Stimulated activated CD4-positive, alpha-beta T cell treated with anti-CD3 and anti-CD28 coated beads, Interleukin-12 subunit alpha, Interleukin-12 subunit beta, amount 100 ng/mL, for 24 hours (primary cell): ENCODE measurements at places on chromosomes 6 and 20.

- DNase-seq = no peak
These were observed 255.9 kb downstream of the SYNE1 start for GRCh38 chr6:152380993-152381898.

DNA sequence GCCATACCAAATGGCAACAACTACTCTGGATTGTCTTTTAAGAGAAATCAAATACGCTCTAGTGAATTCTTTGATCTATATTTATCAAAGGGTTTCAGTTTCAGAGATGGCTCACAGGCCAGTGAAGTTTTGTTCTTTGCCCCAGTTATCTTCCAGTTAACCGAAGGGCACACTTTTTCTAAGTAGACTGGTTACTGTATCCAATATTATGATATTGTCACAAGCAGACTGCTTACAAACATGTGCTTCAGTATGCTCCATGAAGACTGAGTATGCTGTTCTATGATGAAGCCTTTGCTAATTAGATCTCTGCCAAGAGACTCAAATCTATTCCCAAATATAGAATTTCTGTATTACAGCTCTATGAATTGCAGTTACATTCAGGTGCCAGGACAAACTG lies 181.1 kb downstream of the REV3L start:
- no peak for DNase-seq

DNA sequence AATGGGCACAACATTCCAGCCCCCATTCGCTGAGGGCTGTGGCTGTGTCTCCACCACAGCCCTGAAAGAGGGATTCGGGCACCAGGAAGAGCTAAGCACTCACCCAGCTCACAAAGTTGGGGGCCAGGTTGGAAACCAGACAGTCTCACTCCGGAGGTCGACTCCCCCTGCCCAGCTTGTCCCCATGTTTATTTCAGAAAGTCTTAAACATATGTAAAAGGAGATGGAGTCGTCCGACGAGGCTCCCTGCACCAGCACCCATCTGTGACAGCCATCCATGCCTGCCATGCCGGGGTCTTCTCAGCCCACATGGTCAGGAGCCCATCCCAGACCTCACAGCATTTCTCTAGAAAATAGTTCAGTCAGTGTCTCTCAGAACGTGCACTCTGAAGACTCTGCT lies 63.6 kb upstream of the STX16 start:
- no peak for DNase-seq

GRCh38 chr6:13422681-13423221 lies 64.6 kb downstream of the GFOD1 start:
- DNase-seq = no peak

DNA sequence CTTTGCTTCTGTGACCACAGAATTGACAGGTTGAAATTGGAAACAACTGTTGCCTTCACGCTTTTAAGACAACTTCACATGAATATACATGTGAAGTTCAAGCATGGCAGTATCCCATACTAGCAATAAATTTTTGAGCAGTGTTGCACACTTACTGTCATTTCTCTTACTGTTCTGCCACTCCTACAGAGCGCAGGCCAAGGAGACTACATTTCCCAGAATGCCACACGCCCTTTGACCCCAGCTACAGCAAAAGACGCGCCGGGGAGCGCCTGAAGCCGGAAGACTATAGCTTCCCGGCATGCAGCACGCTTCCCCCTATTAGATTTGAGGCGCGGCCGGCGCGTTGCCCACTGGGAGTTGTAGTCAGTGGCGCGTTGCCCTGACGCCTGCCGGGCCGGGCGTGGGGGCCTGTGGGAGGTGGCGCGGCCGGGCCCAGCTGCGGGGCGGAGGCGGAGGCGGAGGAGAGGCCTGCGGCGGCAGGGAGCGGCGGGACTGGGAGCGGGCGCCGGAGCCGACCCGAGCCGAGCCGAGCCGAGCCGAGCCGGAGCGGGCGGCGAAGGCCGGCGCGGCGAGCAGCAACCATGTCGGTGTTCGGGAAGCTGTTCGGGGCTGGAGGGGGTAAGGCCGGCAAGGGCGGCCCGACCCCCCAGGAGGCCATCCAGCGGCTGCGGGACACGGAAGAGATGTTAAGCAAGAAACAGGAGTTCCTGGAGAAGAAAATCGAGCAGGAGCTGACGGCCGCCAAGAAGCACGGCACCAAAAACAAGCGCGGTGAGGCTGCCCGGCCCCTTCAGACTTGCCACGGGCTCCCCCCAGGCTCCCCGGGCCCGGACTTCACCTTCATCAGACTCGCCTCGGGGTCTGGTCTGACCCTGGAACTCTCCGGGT lies at the start of gene CHMP4B:
Gene CHMP4B (plus strand): TSS at position 464 of the 891 bp plus-strand sequence. CDS start 121 bp downstream, at position 585.
- peak; percentile 97 for DNase-seq

DNA sequence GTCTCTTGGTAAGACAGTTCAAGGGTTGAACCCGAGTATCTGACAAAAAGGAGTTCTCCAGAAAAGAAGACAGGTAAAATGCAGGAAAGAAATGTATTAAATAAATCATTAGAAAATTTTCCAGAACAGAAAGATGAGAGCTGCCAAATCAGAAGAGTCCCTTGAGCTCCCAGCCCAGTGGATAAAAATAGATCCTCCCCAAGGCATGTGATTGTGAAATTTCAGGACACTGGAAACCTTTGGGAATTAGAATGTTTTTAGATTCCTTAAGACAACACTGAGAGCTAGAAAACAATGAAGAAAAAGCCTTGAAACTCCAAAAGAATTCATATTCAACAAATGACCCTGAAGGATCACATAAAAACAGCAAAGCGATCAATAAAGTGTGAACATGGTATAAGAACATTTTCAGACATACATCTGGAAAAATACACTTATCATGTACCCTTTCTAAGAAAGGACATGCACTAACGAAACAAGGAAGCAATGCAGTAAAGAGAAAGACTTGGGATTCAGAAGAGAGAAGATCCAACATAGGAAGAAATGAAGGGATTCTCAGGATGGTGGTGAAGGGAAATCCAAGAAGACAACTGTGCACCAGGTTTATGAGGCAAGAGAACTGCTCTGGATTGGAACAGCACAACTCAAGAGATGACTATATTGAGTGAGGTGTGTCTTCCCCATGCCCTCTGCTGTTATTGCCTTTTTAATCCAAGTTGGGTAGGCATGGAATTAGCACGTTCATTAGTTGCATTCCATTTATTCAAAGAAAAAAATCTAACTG lies 390.4 kb downstream of the SYNE1 start:
- no peak for DNase-seq

DNA sequence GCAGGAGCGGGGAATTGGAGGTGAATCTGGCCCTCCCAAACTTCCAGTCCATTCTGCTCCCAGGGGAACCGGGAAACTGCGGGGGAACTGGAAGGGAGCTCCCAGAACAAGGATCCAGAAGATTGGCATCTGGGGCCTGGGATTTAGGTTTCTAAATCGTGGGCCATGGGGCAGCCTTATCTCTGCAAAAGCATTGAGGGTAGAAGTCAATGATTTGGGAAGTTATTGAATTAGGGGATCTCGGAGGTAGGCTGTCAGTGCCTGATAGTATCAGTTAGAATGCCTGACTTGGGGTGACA lies 45.1 kb downstream of the HNF4A start:
- no peak for DNase-seq
